Progenitor cell of endocrine pancreas (in vitro differentiated cells): ENCODE measurements at places on chromosomes 5 and 9.

- DNase-seq: no peak
These were observed 2.4 kb downstream of the RASEF start for GRCh38 chr9:83060556-83060955.

DNA sequence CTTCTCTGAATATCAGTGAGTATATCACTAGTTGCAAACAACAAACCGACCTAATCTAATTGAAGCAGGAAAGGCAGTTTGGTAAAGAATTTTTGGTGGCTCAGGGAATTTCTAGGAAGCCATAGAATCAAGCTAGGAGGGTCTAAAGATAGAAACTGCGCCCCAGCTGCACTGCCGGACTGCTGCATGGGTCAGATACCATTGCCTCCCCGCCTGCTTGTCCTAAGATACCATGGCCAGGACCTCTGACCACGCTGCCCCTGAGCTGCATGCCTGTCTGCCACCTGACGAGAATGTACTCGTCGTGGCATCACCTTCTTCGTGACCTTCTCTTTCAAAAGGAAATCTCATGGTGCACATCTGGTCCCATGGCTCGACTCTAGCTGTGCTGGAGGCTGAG is 439.0 kb downstream of the ZSWIM6 start:
- no peak for DNase-seq

- DNase-seq: no peak
These were observed 1.1 kb upstream of the ADAMTS2 start for GRCh38 chr5:179346401-179346800.

DNA sequence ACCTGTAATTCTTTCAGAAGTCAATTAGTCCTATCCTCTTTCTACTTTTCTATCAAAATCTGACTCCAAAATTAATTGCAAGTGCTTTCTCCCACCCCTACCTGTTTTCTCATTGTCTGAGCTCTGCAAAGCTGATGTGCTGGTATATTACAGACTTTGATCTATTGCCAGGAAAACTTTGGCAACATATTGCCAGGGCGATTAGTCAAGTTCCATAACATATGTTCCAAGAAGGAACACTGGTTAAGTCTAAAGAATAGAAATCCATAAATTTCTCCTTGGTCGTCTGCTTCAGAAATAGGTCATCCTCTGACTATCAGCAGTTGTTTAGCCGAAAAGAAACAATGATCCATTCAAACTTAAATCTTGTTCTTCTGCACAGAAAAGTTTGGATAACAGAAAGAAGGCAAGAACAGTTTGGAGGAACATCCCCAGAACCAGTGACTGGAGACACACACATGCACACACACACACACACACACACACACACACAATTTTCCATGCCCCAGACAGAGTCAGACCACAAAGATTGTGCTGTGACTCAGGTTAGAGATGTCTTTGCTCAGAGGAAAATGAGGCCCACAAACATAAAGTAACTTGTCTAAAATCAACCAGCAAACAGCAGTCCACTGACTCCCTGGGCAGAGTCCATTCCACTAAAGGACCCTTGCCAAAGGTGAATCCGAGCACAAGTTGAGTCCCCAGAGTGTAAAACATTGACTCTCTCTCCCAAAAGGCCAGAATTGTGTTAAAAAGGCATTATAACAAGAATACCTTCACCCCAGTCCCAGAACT is 202.1 kb downstream of the DEPDC1B start:
- DNase-seq: no peak

GRCh38 chr5:30880514-30880913 is 313.0 kb upstream of the CDH6 start:
- no peak for DNase-seq

DNA sequence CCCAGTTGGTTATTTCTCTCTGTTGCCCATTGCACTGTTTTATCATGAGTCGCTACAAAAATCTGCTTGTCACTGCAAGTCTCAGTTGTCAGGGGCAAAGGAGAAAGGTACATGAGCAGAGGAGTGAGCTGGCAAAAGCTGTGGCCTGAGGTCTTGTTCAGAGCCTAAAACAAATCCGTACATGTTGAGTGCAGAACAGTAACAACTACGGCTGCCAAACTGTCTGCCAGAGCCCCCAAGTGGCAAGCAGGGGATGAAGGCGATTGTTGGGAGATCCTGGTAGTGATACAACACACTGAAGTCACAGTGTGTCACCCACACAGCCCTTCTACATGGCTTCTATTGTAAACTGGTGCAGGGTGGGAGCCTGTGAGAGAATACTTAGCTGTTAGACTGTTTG is 50.9 kb downstream of the BRINP1 start:
- no peak for DNase-seq

- DNase-seq: no peak
These were observed 115.9 kb downstream of the PIK3R1 start for GRCh38 chr5:68331192-68332079.

- DNase-seq: no peak
These were observed 32.9 kb upstream of the SLC36A1 start for GRCh38 chr5:151414536-151414935.

DNA sequence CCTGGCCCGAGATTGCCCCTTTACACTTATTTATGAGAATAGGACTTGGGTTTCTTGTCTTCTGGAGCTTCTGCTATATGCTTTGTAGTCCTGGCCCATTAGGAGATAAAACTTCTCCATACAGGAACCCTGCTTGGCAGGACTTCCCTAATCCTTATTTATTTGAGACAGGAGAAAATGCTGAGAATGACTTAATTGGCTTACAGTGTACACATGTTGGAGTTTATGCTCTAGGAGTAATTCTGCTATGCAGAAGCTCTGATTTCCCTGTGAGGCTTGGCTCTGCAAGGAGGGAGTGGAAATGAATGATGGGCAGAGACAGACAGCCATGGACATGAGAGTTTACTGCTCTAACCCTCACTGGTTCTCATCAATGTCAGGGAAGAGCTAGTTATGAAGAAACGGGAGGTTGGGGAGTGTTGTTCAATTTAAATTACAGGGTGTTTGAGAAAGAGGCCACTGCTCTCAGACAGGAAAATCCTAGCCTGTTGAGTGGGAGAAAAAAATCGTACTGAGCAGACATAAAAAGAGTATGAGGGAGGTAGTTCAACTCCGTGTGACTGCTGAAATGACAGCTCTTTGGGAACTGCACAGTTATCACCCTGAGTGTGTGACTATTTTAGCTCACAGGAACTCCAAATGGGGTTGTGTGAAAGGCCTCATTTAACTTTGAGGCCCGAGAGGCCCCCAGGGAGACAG is 37.5 kb downstream of the ACTBL2 start:
- no peak for DNase-seq

DNA sequence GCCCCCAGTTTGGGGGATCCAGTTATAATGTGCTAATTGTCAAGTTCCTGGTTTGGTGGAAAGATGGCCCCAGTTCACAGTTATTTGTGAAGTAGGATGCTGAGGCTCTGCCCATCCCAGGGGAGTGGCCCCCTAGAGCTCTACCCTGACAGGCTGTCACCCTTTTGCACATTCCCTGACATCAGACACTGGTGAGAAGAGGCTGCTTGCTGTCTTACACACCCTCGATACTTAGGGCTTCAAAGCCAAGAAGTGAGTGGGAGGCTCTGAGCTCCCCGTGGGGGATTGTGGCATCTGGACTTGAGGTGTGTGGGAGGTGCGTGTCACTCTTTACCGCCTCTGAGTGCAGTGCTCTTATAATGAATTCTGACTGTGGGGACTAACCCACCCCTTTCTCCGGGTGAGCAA is 168.5 kb downstream of the DOCK2 start:
- DNase-seq: no peak
